ENCODE measurements at places on chromosomes 6 and 20. TPM values are rescaled to one million over a fixed set of nuclear protein-coding genes. Genes with fewer than 3 reads are reported as not detected.
A peak's percentile ranks its signal among the peaks of the same experiment; 100 is the strongest.

GRCh38 chr6:106094261-106094963 is 8.3 kb downstream of the PRDM1 start:
- DNase-seq, result no peak

DNA sequence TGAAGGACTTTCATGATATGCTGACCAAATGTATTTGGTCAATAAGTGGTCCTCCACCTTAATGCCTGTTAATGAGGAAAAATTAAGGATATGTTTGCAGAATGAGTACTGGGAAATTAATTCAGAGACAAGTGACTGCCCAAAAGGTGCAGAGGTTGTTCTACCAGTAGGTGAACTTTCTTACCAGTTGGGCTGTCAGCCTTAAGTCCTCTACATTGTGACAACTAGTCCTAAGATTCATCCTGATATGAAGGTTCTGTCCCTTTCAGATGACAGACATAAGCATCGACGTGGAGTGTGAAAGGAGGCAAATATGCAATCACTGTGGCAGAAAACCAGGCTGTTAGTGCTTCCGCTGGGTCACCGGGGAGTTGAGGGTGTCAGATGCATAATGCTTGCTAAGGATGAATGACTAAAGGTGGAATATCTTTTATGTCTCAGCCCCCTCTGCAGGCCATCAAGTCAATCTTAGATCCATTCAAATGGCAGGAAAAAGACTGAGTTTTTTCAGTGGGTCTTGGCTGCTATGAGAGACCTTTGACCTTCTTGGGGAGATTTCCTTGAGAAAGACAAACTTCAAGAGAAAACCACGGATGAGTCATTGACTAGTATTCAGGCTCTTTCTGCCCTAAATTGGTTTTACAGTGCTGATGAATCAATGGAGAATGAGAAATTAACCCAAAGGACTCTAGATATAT is 226.0 kb downstream of the TPBG start:
- peak; percentile 3 for DNase-seq

DNA sequence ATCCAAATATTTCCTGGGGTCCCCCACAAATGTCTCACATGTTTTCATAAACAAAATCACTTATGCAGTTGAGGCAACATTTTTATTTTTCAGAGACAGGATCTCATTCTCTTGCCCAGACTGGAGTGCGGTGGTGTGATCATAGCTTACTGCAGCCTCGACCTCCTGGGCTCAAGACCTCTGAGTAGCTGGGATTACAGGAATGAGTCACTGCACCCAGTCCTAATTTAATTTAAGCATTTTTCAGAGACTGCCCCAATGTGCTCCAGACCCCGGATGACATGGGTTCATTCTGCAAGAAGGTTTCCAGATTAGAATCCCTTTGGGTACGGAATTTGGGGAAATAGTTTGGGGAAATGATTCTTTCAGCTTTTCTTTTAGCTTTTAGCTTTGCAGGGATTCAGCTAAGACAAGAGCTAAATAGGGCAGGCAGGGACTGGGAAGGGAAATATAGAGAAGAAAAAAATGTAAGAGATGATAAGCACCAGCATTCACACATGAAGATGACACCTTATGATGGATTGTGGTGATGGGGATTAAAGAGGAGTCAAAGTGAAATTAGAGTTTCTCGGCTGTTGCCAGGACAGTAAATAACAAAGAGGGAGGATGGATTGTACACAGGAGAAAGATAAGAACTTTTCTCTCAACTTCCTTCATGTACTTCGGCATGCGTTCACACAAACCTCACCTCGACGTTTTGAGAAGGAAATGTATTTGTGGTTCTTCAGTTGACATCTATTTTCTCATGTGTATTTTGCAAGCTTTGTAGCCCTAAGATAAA is 169.4 kb upstream of the TAB2 start:
- DNase-seq, result no peak

- no peak for DNase-seq
These were observed 48.1 kb upstream of the CTAGE9 start for GRCh38 chr6:131758920-131759319.

- DNase-seq, result no peak
These were observed 151.5 kb downstream of the PRL start for GRCh38 chr6:22145376-22145775.

DNA sequence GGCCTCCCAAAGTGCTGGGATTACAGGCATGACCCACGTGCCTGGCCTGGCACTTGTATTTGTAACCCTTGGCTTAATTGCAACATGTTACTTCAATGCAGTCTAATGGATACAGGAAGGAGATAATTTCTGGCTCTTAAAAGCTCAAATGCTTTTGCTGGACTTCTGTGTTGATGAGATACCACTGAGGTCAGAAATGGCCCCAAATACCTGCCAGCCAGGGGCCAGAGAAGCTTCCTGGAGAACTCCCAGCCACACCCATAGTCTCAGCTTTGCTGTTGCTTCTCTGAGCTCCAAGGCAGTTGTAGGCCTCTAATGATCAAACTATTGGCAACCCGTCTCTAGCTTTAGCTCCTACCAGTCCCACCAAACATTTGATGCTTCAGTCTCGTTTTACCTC is 14.2 kb upstream of the ZNFX1 start:
- no peak for DNase-seq

GRCh38 chr6:157840776-157841175 is 17.7 kb downstream of the SNX9 start:
- DNase-seq, result no peak

- no peak for DNase-seq
These were observed 1.6 kb upstream of the UCKL1 start for GRCh38 chr20:63957690-63958441.

DNA sequence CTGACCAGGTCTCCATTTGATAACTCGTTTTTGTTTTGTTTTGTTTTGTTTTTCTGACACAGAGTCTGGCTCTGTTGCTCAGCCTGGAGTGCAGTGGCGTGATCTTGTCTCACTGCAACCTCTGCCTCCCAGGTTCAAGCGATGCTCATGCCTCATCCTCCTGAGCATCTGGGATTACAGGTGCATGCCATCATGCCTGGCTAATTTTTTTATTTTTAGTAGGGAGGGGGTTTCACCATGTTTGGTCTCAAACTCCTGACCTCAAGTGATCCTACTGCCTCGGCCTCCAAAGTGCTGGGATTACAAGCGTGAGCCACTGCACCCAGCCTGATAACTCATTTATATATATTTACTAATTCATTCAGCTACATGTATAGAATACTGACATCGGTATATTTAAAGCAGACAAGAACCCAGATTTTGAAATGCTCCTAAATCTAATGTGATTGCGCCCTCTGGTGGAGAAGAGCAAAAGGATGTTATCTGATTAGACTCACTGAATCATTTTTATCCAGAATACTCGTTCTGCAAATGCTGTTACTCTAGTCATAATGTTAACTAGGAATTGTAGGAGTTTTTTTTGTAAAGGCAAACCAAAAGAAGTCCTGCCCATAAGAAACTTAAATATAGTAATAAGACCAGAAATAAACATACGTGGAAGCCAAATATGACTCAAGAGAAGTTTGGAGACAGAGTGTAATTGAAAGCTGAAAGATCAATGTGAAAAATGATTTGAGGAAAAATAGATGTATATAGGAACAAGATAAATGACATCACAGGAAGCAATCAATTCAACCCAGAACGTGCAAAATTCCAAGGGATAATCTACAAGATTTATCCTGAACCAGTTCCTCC is 5.3 kb upstream of the COL12A1 start:
- no peak for DNase-seq

DNA sequence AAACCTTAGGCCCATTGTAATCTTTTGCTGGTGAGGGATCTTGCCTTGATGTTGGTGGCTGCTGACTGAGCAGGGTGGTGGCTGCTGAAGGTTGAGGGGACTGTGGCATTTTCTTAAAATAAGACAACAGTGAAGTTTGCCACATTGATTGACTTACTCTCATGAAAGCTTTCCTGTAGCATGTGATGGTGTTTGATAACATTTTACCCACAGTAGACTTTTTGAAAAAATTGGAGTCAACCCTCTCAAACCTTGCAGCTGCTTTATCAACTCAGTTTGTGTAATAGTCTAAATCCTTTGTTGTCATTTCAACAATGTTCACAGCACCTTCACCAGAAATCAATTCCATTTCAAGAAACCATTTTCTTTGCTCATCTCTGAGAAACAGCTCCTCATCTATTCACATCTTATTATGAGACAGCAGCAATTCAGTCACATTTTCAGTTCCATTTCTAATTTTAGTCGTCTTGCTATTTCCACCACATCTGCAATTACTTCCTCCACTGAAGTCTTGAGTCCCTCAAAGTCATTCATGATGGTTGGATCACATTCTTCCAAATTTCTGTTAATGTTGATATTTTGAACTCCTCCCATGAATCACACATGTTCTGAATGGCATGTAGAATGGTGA is 37.2 kb downstream of the CST9L start:
- no peak for DNase-seq

GRCh38 chr20:24098886-24099285 is 110.3 kb upstream of the GGTLC1 start:
- DNase-seq, result no peak

SGK1 gene
- polyA plus RNA-seq, result 88.6 TPM

THBS2 gene
- polyA plus RNA-seq, result 7.3 TPM

SLC32A1 gene
- 1.6 TPM for polyA plus RNA-seq

RUNX2 gene
- 2.5 TPM for polyA plus RNA-seq

FAXC gene
- polyA plus RNA-seq, result 5.8 TPM

CPNE5 gene
- 13.2 TPM for polyA plus RNA-seq

NKAPL gene
- 2.9 TPM for polyA plus RNA-seq

AARS2 gene
- 16.9 TPM for polyA plus RNA-seq

CTAGE9 gene
- 0.55 TPM for polyA plus RNA-seq

MAK gene
- 3.3 TPM for polyA plus RNA-seq

GJA10 gene
- not detected for polyA plus RNA-seq
